ENCODE measurements at places on chromosomes 4 and X. TPM values are rescaled to one million over a fixed set of nuclear protein-coding genes. Genes with fewer than 3 reads are reported as not detected.
A peak's percentile ranks its signal among the peaks of the same experiment; 100 is the strongest.

GRCh38 chrX:13821738-13822137 lies 4.8 kb upstream of the GPM6B start:
- H3K27ac ChIP-seq: no peak overlapping the region
- DNase-seq: no peak
- H3K27me3 ChIP-seq: no peaks in the 10 kb centered on the region
- H3K4me3 ChIP-seq: no peak overlapping the region
- no peaks in the 10 kb centered on the region for H3K4me1 ChIP-seq
- no peaks in the 10 kb centered on the region for H3K36me3 ChIP-seq

- DNase-seq: no peak
- peak overlapping the region; percentile 84 for H3K4me3 ChIP-seq
- peaks cover 4% of the 10 kb centered on the region for H3K36me3 ChIP-seq
- no peaks in the 10 kb centered on the region for H3K27me3 ChIP-seq
- H3K27ac ChIP-seq: peak overlapping the region; percentile 86
- peaks cover 20% of the 10 kb centered on the region for H3K4me1 ChIP-seq
These were observed 836 bp downstream of the CLOCK start for GRCh38 chr4:55545641-55546505.

- H3K27ac ChIP-seq: no peak overlapping the region
- H3K36me3 ChIP-seq: no peaks in the 10 kb centered on the region
- no peak for DNase-seq
- H3K4me1 ChIP-seq: no peaks in the 10 kb centered on the region
- no peak overlapping the region for H3K4me3 ChIP-seq
These were observed 44.1 kb downstream of the CHRNA9 start for GRCh38 chr4:40379248-40379647.

DNA sequence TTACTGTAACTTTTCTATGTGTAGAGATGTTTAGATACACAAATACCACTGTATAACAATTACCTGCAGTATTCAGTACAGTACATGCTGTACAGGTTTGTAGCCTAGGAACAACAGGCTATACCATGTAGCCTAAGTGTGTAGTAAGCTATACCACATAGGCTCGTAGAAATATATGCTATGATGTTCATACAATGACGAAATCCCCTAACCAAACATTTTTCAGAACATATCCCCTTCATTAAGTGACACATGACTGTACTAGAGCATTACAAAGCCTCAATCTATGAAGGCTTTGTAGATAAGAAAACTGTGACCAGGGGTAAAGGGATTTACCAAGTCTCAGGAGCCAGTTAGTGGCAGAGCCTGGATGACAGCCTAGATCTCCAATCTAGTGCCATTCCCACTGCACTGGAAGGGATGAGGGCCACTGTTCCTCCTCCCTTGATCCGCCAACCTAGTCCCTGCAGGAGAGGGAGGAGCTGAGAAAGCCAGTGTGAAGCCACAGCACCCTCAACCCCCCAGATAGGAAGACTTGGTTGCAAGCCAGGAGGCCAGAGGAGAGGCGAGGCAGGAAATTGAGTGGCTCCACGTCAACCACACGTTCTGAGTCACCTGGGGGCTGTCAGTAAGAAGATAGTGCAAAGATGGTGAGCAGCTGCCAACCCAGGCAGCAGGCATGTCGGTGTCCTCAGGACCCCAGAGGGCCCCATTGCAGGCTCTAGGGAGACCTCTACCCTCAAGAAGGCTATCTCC lies 227.7 kb downstream of the BCOR start:
- no peak overlapping the region for H3K4me3 ChIP-seq
- DNase-seq: no peak
- H3K36me3 ChIP-seq: no peaks in the 10 kb centered on the region
- no peaks in the 10 kb centered on the region for H3K4me1 ChIP-seq
- no peak overlapping the region for H3K27ac ChIP-seq
- no peaks in the 10 kb centered on the region for H3K27me3 ChIP-seq

DNA sequence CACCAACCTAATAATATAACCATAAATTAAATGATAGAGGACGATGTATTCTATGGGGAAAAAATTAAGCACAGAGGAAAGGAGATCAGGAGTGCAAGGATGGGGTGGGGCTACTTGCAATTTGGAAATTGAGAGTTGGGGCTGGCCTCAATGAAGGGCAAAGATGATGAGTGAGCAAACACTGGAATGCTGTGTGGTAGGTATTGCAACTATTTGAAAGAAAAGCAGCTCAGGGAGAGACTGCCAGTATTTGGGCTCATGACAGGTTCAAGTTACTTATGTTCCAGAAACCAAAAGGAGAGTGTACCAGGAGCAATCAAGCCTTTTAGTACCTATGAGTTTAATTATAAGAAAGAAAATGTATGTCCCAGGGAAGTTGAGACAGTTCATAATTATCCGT lies 47.4 kb downstream of the ASIC5 start:
- H3K36me3 ChIP-seq: no peaks in the 10 kb centered on the region
- H3K27me3 ChIP-seq: no peaks in the 10 kb centered on the region
- H3K4me3 ChIP-seq: no peak overlapping the region
- DNase-seq: no peak
- no peak overlapping the region for H3K27ac ChIP-seq

- H3K4me3 ChIP-seq: no peak overlapping the region
- no peaks in the 10 kb centered on the region for H3K4me1 ChIP-seq
- no peak overlapping the region for H3K27ac ChIP-seq
- no peak for DNase-seq
- H3K27me3 ChIP-seq: peaks cover 6% of the 10 kb centered on the region
These were observed 604.3 kb downstream of the PACRGL start for GRCh38 chr4:21304540-21304887.

DNA sequence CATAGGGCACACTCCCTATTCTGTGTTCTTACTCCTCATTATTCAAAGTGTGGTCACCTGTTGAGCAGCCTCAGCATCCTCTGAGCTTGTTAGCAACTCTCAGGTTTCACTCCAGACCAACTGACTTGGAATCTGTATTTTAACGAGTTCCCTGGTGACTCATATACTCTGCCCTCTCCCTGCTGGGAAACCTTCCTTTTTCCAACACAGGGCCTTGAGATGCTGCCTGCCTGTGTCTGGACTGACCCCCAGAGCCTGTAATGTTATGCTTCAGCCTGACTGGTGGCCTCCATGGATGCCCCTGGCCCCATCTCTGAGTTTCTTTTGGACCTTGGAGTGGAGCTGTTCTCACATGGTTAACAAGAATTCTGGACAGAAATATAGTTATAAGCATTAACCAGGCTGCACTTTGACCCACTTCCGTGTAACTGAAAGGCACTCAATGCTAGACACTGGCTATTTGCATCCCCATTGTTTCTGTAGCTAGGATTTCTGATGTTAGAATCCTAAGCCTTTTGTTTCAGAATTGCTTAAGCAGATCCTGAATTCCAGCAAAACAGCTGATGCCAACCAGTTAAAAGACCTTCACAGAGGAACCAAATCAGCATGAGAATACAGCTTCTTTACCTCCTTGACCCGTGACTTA lies 262.6 kb downstream of the STIM2 start:
- no peak for DNase-seq
- H3K4me1 ChIP-seq: no peaks in the 10 kb centered on the region
- no peak overlapping the region for H3K27ac ChIP-seq
- H3K36me3 ChIP-seq: no peaks in the 10 kb centered on the region
- H3K4me3 ChIP-seq: no peak overlapping the region

DNA sequence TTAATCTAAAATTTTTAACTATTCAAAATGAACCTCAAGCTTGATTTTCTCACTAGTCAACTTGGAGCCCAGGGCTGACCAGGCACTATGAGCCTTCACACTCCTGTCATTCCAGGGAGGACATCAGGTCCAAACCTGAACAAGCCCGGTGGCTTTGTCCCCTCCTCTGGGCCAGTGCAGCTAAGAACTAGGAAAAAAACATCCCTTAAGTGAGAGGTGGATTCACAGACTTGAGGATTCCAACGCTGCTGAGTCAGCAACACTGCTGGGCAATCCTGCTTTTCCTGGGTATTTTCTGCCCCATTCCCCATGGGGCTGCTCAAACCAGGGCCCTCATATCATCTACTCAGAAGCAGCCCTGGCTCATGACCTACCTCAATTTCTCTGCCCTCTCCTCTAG lies 4.0 kb downstream of the RNF212 start:
- no peak for DNase-seq
- H3K36me3 ChIP-seq: no peaks in the 10 kb centered on the region
- no peaks in the 10 kb centered on the region for H3K4me1 ChIP-seq
- H3K27ac ChIP-seq: no peak overlapping the region
- H3K27me3 ChIP-seq: no peaks in the 10 kb centered on the region

- H3K27me3 ChIP-seq: no peaks in the 10 kb centered on the region
- no peak overlapping the region for H3K27ac ChIP-seq
- no peaks in the 10 kb centered on the region for H3K36me3 ChIP-seq
- no peaks in the 10 kb centered on the region for H3K4me1 ChIP-seq
- no peak overlapping the region for H3K4me3 ChIP-seq
These were observed 10.2 kb downstream of the ADGRL3 start for GRCh38 chr4:61210186-61210939.

GRCh38 chr4:48830706-48831531 lies at the start of gene OCIAD1:
OCIAD1 (plus strand) TSS chr4:48831088; CDS start chr4:48832625, 1,537 bp downstream.
- peaks cover 6% of the 10 kb centered on the region for H3K4me1 ChIP-seq
- peak within 1 kb of the TSS; percentile 97 for H3K4me3 ChIP-seq
- peak; percentile 92 for DNase-seq
- H3K27ac ChIP-seq: peak within 1 kb of the TSS; percentile 93

GRCh38 chrX:146921204-146921603 lies 106.7 kb upstream of the CXorf51A start:
- H3K36me3 ChIP-seq: no peaks in the 10 kb centered on the region
- no peak overlapping the region for H3K27ac ChIP-seq
- H3K4me3 ChIP-seq: no peak overlapping the region
- H3K4me1 ChIP-seq: no peaks in the 10 kb centered on the region
- H3K27me3 ChIP-seq: no peaks in the 10 kb centered on the region

DNA sequence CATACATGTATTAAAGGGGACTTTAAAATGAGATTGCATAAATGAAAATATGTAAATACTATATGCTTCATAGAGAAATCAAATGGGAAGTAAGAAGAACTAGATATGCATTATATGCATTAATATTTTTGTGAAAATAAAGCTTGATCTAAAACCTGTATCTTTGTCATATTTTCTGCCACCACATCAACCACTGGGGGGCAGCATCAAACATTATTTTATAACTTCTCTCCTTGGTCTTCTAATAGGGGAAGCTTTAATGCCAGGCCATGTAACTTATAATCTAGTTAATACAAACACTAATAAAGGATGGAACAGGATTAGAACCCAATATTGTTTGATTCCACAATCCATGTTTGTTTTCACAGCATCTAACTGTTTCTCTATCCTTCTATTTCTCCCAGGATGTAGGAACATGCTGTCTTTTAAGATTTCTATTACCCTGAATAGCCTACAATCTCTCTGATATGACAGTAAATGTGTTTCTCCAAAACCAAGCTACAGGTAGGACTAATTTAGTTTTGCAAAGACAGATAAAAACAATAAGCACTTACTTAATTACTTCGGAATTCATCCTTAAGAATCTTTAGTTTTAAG lies 10.0 kb downstream of the QRFPR start:
- H3K36me3 ChIP-seq: no peaks in the 10 kb centered on the region
- no peaks in the 10 kb centered on the region for H3K4me1 ChIP-seq
- no peak overlapping the region for H3K4me3 ChIP-seq
- H3K27me3 ChIP-seq: no peaks in the 10 kb centered on the region

- no peak for DNase-seq
- H3K4me3 ChIP-seq: no peak overlapping the region
- H3K36me3 ChIP-seq: no peaks in the 10 kb centered on the region
- H3K4me1 ChIP-seq: no peaks in the 10 kb centered on the region
These were observed 25.6 kb upstream of the SPANXD start for GRCh38 chrX:141724186-141724585.

GRCh38 chrX:80513625-80514024 lies 93.4 kb downstream of the TENT5D start:
- no peak for DNase-seq
- no peaks in the 10 kb centered on the region for H3K27me3 ChIP-seq
- no peaks in the 10 kb centered on the region for H3K36me3 ChIP-seq
- no peaks in the 10 kb centered on the region for H3K4me1 ChIP-seq
- no peak overlapping the region for H3K4me3 ChIP-seq

DNA sequence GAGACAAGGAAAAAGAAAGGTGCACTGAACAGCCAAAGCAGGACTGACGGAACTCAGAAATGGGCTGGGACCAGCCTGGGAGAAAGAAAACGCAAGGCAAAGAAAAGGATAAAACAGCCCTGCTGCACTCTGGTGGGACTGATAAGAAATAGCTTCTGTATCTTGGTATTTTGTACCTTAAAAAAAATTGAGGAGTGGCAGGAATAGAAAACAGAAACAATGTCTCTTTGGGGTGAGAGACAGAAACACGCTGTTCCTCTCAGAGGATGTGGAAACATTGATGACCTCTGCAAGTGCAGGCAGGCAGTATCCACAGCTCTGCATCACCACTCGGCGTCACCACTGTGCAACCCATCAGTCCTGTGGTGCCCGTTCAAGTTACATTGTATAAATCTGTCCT lies 152.5 kb upstream of the SPRY1 start:
- H3K27ac ChIP-seq: no peak overlapping the region
- no peaks in the 10 kb centered on the region for H3K27me3 ChIP-seq
- no peak for DNase-seq
- H3K36me3 ChIP-seq: no peaks in the 10 kb centered on the region
- no peak overlapping the region for H3K4me3 ChIP-seq

DNA sequence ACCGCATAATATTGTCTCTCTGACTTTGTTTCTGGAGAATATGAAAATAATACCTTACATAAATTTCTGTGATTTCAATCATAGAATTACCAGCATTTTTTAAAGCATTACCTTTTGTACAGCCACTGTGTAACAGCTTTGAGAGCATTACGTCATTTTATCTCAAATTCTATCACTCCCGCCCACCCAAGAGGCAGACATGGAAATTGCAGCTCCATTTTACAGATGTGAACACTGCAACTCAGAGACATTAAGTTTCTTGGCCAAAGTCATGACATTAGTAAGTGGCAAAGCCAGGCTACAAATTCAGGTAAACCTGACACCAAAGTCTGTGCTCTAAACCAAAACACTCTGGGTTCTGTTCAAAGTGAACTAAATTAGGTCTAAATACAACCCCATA lies 33.6 kb upstream of the KDR start:
- H3K27ac ChIP-seq: no peak overlapping the region
- DNase-seq: no peak
- H3K27me3 ChIP-seq: no peaks in the 10 kb centered on the region
- H3K4me1 ChIP-seq: no peaks in the 10 kb centered on the region

GRCh38 chrX:67777148-67777547 lies 233.3 kb downstream of the AR start:
- no peak overlapping the region for H3K4me3 ChIP-seq
- H3K4me1 ChIP-seq: no peaks in the 10 kb centered on the region
- no peak for DNase-seq
- no peaks in the 10 kb centered on the region for H3K36me3 ChIP-seq

- no peak overlapping the region for H3K4me3 ChIP-seq
- no peak for DNase-seq
- no peak overlapping the region for H3K27ac ChIP-seq
- no peaks in the 10 kb centered on the region for H3K27me3 ChIP-seq
These were observed 75.8 kb downstream of the STIM2 start for GRCh38 chr4:26936284-26937065.

- H3K27me3 ChIP-seq: no peaks in the 10 kb centered on the region
- H3K36me3 ChIP-seq: no peaks in the 10 kb centered on the region
- H3K27ac ChIP-seq: no peak overlapping the region
- DNase-seq: no peak
- H3K4me3 ChIP-seq: no peak overlapping the region
- no peaks in the 10 kb centered on the region for H3K4me1 ChIP-seq
These were observed 1523.8 kb downstream of the PCDH7 start for GRCh38 chr4:32243926-32244325.

The GABRQ gene
- total RNA-seq: 0.03 TPM

The MAGEA4 gene
- total RNA-seq: not detected

The CLDN22 gene
- not detected for total RNA-seq

The MAD2L1 gene
- total RNA-seq: 43.7 TPM

The ADH6 gene
- 0.18 TPM for total RNA-seq

The CYLC1 gene
- total RNA-seq: not detected

The CD38 gene
- 0.15 TPM for total RNA-seq

The CXCL1 gene
- total RNA-seq: 12.8 TPM

The ATP2B3 gene
- total RNA-seq: 0.21 TPM
